Left lung (tissue), 14 donors: ENCODE measurements at places on chromosomes 1 and 21.

DNA sequence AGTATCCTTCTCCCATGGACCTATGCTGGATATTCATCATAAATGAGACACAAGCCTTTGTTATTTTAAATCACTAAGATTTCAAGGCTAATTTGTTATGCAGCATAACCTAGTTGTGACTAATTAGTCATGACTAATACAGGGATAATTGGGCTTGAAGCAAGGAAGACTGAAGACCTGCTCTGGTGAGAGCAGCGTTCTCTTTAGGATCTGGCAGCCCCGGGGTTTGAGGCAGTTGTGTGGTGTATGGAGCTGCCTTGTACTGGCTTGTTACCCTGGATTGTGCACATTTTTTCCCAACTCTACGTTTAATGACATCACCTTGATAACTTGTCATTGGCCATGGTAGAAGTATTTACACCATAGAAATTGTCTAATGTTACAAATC lies 25.7 kb upstream of the SPAG17 start:
- no peak for DNase-seq

DNA sequence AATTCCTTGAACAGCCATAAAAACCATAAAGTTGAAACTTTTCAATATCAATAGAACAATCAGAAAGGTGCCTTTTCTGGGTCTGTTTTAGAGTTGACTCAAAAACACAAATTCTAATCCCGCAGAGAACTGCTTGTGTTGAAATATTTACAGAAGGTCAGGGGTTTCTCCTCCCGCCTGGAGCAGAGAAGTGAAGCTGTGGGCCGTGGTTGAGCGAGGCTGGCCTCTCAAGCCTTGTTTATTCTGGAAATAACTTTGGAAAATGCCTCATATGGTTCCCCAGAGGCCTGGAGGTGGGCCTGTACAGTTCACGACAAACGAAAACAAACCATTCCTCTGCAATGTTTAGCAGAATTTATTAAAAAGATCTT lies 90.8 kb upstream of the ERRFI1 start:
- no peak for DNase-seq

GRCh38 chr1:8408151-8408839 lies 90.4 kb downstream of the SLC45A1 start:
- DNase-seq, result no peak

DNA sequence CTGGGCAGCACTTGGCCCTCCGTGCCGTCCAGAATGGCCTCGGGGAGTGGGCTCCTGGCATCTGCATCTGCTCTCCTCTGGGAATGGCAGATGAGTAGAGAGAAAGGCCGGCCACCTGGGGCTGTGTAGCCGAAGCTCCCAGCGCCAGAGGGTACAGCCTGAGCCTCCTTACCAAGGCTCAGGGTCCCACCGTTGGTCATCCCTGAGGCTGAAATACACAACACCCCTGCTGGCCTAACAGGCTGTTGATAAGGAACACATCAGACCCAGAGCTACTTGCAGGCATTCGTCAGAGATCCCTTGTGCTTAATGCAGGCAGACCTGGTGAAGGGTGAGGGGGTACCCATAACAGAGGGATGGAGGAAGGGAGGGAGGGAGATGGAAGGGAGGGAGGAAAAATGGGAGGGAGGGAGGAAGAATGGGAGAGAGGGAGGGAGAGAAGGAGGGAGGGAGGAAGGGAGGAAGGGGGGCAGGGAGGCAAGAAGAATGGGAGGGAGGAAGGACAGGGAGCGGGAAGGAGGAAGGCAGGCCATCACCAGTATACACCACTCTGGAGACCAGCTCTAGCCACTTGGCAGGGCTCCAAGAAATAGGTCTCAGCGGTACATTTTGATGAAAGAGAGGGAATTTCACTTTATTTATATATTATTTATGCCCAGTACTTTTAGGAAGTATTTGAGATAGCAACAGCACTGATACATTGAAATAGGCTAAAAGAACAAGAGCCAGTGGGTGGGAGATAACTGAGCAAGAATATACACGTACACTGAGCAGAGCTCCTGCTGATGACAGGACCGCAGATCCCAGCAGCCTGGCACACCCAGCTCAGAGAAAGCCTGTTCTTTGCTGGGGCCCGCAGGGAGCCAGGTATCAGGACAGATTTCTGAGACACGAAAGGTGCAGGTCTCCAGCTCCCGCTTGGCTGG lies 315.0 kb upstream of the VAMP3 start:
- no peak for DNase-seq

- DNase-seq, result no peak
These were observed 45.5 kb upstream of the AIM2 start for GRCh38 chr1:159122005-159122621.

- no peak for DNase-seq
These were observed 44.9 kb downstream of the GLIS1 start for GRCh38 chr1:53693773-53694717.

GRCh38 chr21:38454161-38454560 lies 44.1 kb downstream of the ERG start:
- no peak for DNase-seq

- no peak for DNase-seq
These were observed 67.4 kb downstream of the LUZP1 start for GRCh38 chr1:23101101-23101827.

DNA sequence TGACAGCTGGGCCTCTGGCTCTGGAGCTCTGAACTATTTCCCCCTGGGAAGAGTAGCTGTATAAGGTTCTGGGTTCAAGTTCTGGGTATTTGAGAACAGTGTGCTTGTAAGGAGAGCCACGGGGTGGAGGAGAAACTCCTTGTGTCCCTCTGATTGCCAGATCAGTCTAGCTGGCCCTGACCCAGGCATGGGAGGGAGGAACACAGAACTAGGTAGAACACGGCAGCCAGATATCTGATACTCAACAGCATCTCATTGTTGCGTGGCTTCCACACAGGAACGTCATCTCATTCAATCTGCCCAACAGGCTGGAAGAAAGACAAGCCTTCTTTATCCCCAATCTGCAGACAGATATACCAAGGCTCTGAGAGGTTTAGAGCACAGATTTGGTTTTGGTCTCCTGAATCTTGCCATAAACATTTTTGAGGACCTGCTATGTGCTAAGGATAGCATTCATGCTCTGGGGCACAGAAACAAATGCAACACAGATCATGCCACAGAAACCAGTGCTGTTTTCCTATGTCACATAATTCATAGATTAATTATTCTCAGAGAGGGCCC lies 83.8 kb downstream of the PLXNA2 start:
- no peak for DNase-seq

DNA sequence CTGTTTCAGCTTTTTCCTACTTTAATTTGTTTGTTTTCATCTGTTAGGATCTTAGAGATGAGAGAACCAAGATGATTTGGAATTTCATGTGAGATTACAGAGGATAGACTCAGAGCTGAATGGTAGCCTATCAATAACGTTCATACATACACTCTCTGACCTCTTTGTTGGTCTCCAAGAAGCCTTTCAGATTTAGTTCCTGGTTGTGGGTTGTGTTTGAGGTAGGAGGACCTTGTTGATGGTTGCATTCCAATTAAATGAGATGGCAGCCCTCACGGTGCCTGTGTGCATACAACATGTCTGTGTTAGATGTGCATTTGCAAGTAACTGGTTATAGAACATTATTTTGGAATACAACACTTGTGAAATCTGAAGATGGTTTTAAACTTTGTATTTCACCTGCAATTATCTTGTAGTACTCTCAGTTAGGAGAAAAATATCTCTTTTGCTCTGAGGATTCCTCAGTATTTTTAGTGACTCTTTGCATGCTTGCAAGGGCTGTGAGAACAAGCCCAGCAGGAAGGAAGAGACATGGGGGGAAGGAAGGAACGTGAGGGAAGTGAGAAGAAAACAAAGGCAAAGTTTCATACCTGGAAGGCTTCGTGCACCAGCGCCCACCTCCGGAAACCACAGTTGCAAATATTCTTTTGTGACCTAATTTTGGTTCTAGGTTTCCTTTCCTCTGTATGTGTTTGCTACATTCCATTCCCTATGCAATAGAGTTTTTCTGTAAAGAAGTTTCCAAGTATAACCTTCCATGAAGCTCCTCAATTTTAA lies 291.8 kb downstream of the DISC1 start:
- no peak for DNase-seq

- DNase-seq, result no peak
These were observed 48.5 kb upstream of the TTC39A start for GRCh38 chr1:51378871-51379270.

DNA sequence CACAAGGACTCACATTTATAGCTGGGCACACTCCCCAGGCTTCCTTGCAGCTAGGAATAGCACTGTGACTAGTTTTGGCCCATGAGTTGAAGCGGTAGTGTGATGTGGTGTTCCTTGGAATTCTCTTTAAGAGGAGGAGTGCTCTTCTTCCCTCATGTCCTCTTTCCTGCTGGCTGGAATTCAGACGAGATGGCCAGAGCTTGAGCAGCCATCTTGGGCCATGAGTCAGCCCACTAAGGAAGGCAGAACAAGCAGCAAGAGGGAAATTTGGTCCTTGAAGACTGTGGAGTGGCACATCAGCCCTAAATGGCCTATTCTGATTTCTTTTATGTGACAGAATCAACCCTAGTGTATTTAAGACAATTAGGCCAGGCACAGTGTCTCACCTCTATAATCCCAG lies 20.0 kb downstream of the HTR6 start:
- DNase-seq, result no peak

DNA sequence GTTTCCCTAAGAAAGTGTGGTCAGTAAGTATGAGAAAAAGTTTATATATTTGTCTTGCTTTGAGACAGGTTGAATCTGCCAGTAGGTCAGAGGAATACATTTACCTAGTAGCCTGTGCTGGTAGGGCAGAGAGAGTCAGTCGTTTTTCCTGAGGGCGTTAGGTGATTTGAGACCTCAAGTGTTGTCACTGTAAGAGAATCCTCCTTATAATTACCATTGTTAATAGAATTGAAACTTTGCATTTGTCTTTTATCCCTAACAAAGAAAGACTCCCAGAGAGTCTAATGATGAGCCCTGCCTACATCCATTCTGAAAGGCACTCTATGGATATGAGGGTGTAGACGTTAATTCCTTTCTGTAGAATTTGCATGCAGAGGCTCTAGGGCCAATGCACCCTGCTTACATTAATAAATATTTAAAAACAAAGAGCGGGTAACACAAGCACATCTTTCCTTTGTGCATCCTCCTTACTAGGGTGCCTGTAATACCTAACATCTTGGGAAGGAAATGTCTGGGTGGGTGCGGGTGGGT lies 16.4 kb downstream of the PBX1 start:
- no peak for DNase-seq

GRCh38 chr1:44029260-44029910 lies 1.9 kb downstream of the SLC6A9 start:
- peak; percentile 31 for DNase-seq

- no peak for DNase-seq
These were observed 194.6 kb downstream of the PATJ start for GRCh38 chr1:61936839-61937238.

DNA sequence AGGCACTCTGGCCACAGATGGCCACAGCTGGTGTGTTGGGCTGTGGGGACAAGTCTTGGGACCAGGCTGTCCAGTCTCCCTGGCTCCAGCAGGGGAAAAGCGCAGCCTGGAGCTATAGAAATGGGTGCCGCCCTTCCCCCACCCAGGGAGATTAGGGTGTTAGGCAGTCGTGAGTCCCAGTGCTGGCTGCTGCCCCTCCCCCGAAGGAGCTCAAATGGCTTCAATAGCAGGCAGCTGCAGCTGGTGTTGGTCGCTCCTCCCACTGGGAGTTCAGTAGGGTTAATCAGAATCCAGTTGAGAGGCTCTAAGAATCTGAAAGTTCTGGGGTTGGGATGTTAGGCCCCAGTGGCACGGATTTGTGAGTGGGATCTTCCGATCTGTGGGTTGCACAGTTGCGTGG lies 595.6 kb upstream of the PKN2 start:
- DNase-seq, result no peak

DNA sequence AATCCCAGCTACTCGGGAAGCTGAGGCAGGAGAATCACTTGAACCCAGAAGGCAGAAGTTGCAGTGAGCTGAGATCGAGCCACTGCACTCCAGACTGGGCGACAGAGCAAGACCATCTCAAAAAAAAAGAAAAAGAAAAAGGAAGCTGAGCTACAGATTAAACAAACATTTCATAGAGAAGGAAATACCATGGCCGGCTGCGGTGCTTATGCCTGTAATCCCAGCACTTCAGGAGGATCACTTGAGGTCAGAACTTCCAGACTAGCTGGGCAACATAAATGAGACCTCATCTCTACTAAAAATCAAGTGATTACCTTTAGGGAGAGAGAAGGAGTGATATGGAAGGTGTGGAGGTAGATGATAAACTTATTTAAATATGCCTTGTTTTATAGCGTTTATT lies 14.0 kb upstream of the CFAP126 start:
- DNase-seq, result no peak

GRCh38 chr1:208929575-208929974 lies 653.9 kb upstream of the CAMK1G start:
- DNase-seq, result no peak

DNA sequence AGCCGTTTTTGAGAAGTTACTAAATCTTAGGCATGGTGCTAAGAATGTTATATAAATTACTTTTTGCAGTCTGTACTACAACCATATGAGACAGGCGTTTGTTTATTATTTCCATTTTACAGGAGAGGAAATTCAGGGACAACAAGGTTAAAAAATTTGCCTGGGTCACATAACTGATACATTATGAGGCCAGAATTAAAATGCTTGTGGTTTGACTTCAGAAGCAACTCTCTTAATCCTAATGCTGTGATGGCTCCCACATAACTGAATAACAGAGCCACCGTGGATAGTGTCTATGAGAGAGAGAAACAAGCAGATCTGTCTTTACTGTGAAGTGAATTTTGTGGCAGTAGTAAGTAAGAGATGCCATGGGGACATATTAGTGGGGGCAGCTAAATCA lies 184.9 kb downstream of the NCAM2 start:
- DNase-seq, result no peak
